ENCODE measurements at places on chromosomes 12 and 14.

DNA sequence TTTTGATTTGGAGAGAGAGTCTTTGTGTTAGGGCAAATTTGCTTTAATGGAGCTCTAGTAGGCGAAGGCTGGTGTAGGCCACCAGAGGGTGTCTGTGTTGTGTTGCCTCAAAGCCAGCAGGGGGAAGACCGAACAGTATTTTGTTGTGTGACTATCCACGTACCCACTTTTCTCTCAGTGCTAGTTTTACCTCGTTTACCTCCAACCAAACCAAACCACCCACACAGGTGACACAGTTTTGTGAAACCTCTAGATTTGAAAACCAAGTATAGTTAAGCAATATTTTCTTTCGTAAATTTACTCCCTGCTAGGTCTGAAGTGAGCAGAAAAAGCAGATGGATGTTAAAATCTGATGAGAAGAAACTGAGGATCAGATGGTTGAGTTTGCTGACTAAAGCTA, 36.3 kb upstream of the NPFF start:
- DNase-seq: peak; percentile 66

- peak; percentile 65 for DNase-seq
Observed at GRCh38 chr12:108305991-108306501, 33.1 kb downstream of the CMKLR1 start.

DNA sequence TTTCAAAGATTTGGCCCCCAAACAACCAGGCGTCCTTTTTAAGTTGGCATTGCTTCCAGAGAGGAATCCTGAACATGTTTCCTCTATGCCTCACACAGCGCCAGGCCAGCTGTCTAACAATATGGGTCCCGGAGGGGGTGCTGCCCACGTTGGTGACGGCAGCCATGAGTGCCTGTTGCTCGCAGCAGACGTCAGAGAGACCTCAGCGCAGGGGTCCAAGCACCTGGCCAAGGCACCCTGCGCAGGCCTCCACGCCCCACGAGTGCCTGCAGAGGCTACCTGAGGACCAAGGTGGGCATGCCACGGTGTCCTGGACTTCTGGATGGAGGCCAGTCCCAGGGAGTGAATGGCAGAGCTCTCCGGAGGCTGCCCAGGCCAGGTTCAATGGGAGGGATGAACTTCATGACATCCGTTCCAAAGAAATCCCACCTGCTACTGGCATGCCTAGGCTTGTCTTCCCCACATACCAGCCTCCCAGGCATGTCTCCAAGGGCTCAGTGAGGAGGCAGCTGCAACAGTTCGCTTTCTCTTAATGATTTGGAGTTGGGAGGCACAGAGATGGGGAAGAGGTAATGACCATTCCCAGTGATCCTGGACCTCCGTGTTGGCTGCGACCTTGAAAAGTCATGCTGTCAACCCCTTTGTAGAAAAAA, 11.6 kb upstream of the FOXN3 start:
- peak; percentile 44 for DNase-seq

- DNase-seq: no peak
Observed at GRCh38 chr12:31843398-31844095, 114.7 kb upstream of the AMN1 start.

GRCh38 chr14:22534547-22534946, 54.5 kb downstream of the DAD1 start:
- no peak for DNase-seq

- peak; percentile 13 for DNase-seq
Observed at GRCh38 chr14:28344381-28344780, 422.2 kb upstream of the FOXG1 start.

GRCh38 chr14:73747379-73748211, 33.4 kb upstream of the PNMA1 start:
- no peak for DNase-seq

DNA sequence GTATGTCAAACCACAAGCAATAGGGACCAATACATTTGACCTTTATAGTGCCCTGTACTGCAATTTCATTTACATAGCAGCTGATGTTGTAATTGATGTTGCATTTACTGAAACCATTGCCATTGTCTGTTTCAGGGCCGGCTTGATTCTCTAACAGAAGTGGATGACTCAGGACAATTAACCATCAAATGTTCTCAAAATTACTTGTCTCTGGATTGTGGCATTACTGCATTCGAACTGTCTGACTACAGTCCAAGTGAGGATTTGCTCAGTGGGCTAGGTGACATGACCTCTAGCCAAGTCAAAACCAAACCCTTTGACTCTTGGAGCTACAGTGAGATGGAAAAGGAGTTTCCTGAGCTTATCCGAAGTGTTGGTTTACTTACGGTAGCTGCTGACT, 216.0 kb downstream of the AKAP6 start:
- no peak for DNase-seq

GRCh38 chr12:127231371-127231770, 1035.6 kb upstream of the TMEM132C start:
- no peak for DNase-seq

GRCh38 chr12:88052686-88053085, 23.5 kb upstream of the C12orf50 start:
- DNase-seq: peak; percentile 31

DNA sequence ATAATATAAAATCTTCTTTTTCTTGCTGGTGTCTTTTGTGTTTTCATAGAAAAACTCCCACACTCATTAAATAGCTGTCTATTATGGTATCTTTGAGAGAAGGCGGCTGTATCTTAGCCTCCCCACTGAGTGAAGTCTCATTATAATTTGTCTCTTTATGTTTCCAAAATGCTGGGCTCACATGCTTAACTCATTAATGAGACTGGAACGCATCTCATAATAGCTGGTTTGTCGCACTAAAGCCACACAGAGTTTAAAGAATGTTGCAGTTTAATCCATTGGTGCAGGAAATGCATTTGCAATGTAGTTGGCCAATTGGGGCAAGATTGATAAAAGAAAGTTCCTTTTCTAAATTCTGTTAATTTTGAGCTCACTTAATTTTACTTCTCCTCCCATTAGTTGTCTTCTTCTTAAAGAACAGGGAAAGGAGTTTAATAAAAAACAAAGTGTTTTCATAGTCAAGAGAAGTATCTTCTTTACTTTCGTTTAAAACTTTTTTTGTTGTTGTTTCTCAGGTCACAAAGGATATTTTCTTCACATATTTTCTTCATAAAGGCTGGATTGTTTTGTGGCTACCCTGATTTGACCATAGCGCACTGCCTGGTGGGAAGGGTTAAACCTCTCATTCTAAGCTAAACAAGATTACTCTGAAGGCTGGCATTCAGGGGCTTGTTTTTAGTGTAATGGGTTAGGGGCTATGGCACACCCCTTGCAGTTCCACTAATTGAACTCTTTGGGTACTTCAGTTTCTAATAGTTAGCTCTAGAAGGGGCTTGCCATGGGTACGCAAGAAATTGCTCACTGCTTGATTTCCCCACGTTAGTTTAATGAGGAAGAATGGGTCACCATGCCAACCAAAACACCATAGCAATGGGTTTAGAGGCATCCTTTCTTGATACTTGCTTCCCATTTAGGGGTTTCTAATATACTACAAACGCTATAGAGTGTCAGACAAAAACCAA, 197.0 kb downstream of the TMTC2 start:
- no peak for DNase-seq

DNA sequence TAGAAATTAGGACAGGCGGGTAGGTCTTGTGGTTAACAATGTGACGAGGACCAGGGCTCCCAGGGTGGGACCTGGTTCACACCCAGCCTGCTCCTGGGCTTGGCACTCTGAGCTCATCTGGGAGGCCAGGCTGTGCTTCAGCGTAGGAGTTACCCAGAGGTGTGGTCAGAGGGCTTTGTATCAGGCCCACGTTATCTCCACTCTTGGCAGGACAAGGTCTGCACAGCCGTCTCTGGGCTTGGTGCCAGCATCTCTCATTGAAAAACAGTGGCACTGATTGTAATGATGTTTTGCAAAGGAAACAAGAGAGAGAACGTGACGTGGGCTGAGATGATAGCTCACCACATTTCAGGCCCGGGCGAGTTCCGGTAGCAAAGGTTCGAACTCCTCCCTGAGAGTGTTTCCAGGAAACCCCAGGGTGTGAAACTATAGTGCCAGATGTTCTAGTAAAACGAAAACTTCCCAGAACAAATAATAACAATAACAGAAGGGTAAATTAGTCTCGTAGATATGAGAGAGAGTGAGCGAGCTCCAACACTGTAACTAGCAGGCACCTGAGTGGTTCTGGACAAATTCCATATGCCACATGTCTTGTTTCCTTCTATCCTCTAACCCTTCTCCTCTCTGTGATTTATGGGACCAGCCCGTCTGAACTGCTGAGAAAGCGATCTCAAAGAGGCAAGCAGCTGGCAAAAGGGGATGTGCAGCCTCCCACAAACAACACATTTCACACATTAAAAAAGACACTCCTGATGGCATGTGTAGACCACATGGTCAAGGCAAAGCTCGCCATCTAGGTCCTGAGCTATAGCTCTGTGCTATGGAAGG, 227.3 kb downstream of the KTN1 start:
- peak; percentile 36 for DNase-seq

DNA sequence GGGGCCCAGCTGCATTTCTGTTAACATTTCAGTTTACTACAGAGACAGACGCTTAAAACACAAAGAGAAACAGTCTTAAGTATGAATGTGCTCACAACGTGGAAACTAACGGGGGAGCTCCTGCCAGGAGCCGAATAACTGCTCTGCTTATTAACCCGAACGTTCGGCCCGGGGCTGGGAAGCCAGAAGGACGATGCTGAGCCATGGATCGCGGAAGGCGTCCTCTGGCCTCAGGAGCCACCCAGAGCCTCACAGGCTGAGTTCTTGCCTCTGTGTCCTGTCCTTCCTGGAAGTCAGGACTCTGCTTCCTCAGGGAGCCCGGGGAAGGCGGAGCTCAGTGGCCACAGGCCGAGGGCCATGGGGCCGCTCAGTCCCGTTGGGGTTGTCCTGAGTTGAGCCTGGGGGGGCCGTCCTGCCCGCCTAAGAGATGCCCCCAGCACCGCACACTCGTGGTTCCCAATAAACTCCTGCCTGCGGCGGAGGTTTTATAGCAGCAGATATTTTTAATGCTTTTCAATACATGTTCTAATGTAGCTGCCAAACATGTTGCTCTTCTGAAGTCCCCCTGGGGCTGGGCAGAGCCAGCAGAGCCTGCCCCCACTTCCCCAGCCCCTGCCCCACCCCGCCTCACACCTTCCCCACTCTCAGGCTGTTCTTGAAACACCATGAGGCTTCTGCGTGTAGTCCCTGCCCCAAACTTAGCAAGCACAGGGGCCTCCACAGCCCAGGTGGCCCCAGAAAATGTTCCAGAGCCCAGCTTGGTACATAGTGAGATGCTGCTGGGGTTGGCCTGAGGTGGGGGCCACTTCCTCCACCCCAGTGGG, 3.4 kb upstream of the TEX22 start:
- no peak for DNase-seq

- peak; percentile 83 for DNase-seq
Observed at GRCh38 chr14:65972891-65973290, 513.3 kb upstream of the CCDC196 start.

GRCh38 chr14:31886156-31886835, 190.8 kb upstream of the ARHGAP5 start:
- DNase-seq: peak; percentile 49

DNA sequence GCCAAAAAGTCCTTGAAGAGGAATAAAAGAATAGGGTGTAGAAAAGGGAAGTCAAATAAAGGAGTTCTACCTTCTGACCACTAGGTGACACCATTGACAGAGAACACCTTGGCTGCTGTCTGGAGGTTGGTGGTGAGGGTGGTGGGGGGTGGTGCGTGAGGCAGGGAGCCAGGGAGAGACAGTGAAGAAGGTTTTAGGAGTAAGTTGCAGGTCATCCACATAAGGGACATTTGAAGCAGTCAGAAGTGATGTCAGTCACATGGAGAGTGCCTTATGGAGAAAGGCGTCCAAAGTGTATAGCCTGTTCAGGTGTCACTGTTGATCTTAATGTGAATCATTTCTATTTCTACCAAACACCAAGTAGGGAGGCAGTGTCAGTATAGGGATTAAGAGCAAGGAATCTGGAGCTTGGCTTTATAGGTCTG, 279.3 kb upstream of the DDHD1 start:
- DNase-seq: peak; percentile 51

GRCh38 chr12:91931111-91931510, 214.5 kb downstream of the BTG1 start:
- DNase-seq: no peak

GRCh38 chr12:55847603-55848291, 5.0 kb upstream of the MMP19 start:
- peak; percentile 100 for DNase-seq

- DNase-seq: no peak
Observed at GRCh38 chr14:61492474-61492873, 171.1 kb downstream of the PRKCH start.

DNA sequence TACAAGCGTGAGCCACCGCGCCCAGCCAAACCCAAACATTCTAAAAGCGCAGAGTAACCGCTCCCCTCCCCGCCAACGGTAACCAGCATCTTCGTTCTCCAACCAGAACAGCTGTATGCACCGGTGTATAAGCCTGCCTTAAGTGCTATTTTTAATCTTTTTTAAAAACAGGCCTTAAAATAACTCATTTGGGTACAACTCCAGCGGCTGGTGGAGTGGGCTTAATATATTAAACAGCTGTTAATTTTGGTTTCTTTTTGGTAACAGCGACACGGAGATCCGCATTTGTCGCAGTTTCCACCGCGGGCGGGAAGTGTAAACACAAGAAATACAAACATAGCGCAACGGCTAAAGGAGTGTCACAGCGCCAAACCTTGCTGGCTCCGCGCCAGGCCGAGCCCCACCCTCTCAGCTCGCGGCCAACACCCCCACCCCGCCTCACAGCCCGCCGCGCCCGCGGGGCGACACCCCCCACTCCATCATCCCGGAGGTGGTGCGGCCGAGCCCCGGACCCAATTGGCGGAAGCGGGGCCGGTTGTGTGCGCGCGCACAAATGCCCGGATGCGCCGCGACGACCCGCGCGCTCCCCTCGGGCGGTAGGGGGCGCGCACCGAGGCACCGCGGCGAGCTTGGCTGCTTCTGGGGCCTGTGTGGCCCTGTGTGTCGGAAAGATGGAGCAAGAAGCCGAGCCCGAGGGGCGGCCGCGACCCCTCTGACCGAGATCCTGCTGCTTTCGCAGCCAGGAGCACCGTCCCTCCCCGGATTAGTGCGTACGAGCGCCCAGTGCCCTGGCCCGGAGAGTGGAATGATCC, at the start of gene MDM2:
Gene MDM2, plus strand, starts transcription at position 602 of the 812 bp plus-strand sequence. CDS start 301 bp downstream, outside the sequence.
- DNase-seq: peak; percentile 90

- DNase-seq: no peak
Observed at GRCh38 chr12:24470050-24470449, 478.9 kb downstream of the BCAT1 start.

DNA sequence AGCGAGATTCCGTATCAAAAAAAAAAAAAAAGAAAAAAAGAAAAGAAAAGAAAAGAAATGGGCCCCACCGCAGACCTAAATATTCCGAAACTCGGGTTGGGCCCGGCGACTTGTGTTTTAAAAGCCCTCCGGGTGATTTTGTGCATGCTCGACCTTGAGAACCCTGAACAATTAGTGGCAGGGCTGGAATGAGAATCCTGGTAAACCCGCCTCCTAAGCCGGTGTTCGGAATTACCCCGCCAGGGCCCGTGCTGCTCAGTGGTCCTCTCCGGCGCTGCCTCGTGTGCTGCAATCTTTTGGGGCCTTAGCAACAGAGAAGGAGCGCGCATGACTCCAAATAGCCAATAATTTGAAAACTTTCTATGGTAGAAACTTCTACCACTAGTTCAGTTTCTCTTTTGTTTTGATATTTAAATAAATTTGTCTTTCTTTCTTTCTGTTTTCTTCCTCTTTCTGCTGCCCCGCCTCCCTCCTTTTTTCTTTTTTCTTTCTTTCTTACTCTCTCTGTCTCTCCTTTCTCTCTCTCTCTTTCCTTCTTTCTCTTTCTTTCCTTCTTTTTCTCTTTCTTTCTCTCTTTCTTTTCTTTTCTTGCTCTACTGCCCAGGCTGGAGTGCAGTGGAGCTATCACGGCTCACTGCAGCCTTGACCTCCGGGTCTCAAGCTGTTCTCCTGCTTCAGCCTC, 1.5 kb upstream of the GALNT6 start:
- peak; percentile 57 for DNase-seq

- peak; percentile 58 for DNase-seq
Observed at GRCh38 chr14:74459289-74459946, 33.4 kb upstream of the SYNDIG1L start.
